Stimulated activated CD4-positive, alpha-beta T cell treated with anti-CD3 and anti-CD28 coated beads, TNF-alpha, amount 100 ng/mL, for 48 hours (primary cell): ENCODE measurements at places on chromosomes 4 and X.

- DNase-seq, result no peak
Measured at GRCh38 chr4:48178931-48179330, 44.9 kb upstream of the TXK start.

DNA sequence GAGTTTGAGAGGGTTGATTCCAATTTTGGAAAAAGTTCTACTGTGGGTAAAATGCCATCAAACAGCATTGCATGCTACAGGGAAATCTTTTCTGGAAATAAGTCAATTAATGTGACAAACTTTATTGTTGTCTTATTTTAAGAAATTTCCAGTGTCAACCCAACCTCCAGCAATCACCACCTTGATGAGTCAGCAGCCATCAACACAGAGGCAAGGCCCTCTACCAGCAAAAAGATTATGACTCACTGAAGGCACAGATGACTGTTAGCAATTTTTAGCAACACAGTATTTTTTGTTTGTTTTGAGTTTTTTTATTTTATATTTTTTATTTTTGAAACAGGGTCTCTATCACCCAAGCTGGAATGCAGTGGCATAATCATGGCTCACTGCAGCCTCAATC lies 165.4 kb upstream of the C1QTNF7 start:
- DNase-seq, result no peak

DNA sequence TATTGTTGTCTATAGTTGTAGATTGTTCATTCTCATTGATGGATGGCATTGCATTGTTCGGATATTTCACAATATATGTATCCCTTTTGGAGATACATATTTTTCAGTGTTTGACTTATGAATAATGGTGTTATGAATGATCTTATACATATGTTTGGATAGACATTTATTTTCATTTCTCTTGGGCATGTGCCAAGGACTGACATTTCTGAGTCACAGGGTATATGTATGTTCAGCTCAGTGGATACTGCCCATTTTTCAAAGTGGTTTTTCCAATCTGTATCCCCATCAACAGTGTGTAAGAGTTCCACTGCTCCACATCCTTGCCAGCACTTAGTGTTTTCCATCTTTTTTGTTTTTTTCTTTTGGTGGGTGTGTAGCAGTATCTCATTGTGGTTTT lies 45.0 kb upstream of the RAB40AL start:
- no peak for DNase-seq

- DNase-seq, result no peak
Measured at GRCh38 chrX:115895678-115896329, 274.7 kb upstream of the AGTR2 start.

DNA sequence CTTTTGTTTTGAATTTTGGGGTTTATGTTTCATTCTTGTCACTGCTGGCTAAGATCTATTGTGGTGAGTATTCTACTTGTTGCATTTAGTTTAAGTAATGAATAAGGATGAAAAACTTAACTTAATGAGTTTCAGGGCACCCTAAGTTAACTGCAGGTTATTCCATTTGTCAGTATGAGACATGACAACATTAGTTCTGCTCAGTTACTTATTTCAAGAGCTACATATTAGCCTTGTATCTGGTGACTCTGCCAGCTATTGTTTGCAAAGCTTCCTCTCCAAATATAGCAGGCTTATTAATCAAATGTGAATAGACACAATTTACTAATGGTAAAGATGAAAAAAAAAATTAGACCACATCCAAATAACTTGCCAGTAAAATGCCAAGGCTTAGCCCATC lies 567.1 kb downstream of the IL15 start:
- no peak for DNase-seq

- no peak for DNase-seq
Measured at GRCh38 chr4:180423712-180424057, 1819.5 kb upstream of the TENM3 start.

- DNase-seq, result no peak
Measured at GRCh38 chrX:17802756-17803155, 58.3 kb downstream of the RAI2 start.

GRCh38 chr4:73750730-73751129 lies 10.4 kb downstream of the CXCL8 start:
- DNase-seq, result no peak

DNA sequence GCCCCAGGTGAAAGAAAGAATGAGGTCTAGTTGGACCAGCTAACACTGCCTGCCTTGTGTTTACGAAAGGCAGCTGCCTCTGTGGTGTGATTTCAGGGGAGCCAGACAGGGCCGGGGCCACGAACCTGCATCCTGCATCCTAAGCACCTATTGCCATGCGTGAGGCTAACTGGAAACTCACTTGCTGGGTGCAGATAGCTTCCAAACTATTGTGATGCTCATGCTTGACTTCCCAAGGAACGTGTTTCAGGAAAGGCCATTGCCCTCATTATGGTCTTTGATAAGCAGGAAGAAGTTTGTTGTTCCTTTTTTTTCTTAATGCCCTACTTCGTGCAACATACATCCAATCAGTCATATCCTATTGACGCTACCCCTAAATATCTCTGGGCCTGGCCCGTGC lies 2.3 kb upstream of the IRF2 start:
- DNase-seq, result no peak

DNA sequence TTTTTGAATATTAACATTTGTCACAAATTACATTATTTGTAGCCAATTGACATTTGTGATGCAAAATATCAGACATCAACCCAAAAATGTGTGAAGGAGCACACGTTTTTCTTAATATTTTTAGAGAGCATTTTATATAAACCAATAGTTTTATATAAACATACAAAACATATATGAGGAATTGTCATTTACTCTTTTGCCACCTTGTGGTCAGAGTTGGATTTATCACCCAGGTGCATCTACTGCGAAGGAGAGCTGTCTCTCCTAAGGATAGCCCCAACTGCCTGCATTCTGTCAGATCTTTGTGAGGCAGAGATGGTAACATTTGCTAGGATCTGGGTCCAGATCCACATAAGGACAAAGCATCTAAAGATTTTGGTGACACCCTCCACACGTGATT lies 2.5 kb upstream of the USP27X start:
- no peak for DNase-seq
